ENCODE measurements at places on chromosomes 2 and 18.

- no peak for DNase-seq
Observed at GRCh38 chr2:16080071-16080470, 139.7 kb downstream of the MYCN start.

- DNase-seq = no peak
Observed at GRCh38 chr2:47438106-47438505, 35.1 kb downstream of the MSH2 start.

DNA sequence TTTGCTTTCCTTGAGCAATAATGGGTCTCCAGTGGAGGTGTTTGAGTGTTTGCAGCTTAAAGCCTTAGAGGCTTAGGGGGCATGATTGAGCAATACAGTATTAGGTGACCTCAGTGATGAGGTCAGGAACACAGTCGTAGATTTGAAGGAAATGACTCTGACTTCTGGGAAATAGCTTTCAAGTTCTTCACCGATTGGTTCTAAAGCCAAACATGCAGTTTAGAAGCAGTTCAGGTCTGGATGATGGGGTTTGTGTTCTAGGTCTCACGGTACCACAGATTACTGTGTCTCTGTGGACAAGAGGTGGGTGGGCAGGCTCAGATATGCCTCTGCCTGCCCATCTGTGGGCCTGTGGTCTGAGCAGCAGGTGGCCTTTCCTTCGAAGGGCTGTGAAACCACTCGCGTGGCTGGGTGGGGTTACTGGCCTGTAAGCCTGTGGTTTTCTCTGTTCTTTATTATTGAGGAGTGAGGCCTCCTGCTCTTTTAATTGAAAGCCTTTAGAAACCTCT lies 7.8 kb downstream of the MTHFD2 start:
- DNase-seq = peak; percentile 57

GRCh38 chr18:27861539-27861938 lies 315.4 kb downstream of the CDH2 start:
- DNase-seq = no peak

GRCh38 chr2:1674766-1675397 lies 69.4 kb downstream of the PXDN start:
- DNase-seq = no peak

- no peak for DNase-seq
Observed at GRCh38 chr2:187976986-187977333, 314.7 kb upstream of the GULP1 start.

DNA sequence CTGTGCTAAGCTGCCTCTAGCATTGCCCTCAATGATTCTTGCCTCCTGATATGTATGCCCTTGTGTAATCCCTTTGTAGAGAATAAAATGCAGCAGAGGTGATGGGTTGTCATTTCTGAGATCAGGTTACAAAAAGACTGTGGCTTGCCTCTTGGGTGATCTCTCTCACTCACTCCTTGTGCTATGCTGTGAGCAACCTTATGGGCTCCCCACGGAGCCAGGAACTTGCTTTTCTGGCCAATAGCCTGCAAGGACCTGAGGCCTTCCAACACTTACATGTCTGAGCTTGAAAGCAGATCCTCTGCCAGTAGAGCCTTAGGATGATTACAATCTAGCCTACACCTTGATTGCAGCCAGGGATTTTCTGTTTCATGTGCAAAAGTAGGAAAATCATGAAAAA lies 123.1 kb upstream of the XIRP2 start:
- no peak for DNase-seq

- DNase-seq = no peak
Observed at GRCh38 chr2:188677142-188677541, 297.0 kb upstream of the COL3A1 start.

GRCh38 chr18:74611765-74612164 lies 14.1 kb downstream of the ZNF407 start:
- DNase-seq = no peak

GRCh38 chr2:88737385-88737784 lies 45.9 kb downstream of the RPIA start:
- DNase-seq = no peak

DNA sequence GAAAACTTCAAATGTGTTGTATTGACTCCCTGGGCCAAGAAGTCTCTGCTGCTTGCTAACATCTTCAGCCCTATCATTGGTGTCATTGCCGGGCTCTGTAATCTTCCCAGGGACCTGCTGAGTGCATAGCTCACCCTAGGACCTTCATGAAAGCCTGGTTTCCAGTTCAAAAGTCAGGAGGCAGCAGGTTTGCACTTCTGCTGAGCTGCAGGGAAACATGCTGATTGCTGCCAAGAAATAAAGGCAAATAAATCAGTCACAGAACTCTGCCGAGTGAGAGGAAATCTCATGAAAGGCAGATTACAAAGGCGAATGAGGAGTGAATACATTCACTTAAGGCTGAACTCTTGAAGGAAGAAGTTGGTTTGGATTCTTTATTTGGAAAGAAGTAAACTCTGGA lies 1947.6 kb upstream of the CELF4 start:
- no peak for DNase-seq

DNA sequence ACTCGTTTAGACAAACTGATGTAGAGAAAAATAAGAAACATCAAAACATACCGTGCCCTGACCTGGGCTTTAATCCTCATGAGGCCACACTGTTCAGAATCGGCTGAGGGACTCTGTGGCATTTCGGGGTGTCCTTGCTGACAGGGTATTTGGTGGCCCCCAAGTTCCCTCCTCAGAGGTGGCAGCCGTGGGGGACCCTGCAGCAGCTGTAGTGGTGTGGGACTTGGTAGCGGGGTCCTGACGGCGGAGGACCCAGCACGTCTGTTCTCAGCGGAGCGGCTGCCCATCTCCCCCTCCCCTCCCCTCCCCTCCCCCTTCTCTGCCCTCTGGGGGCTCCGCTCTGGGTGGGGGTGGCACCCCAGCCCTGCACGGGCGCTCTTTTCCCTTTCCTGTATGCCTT lies 18.4 kb downstream of the KCNG2 start:
- DNase-seq = no peak

DNA sequence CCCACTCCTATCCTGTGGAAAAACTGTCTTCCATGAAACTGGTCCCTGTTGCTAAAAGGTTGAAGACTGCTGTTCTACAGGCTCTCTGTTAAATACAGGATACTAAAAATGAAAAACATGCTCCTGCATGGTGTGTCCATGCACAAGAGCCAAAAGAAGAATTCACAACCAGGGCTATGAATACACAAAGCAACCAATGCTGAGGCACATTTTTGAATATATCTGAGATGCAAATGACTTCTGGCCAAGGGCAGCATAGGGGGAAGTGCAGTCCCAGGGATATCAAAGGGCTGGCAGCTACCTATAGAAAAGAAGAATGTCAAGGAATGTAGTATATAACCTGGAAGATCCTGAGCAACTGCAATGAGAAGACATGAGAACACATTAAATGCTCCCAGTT lies 6.6 kb downstream of the NEMP2 start:
- no peak for DNase-seq

DNA sequence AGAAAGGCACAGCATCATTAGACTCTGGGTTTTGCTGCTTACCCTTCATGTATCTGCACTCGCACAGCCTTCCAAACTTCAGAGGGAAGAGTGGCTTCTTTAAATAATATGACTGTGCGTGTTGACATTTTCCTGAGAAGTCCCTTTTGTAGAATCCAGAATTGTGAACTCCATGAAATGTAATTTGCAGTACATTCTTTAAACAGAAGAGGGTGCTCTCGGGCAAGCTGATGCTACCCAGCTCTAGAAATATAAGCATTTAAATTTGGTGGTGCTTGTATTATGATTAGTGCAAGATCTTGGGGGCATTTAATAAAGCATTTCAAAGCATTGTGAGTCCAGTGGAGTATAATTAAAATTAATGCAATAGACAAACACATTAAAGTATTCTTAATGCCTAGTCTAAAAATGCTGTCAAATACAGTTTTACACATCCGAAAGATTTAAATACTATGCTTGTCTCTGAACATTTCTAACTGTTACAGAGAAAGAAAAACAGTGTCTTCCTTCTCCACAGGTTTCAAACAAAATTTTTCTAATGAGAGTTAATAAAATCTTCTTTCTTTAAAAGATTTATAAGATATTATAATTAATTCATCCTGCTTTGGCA lies 17.3 kb upstream of the GTF2A1L start:
- no peak for DNase-seq

DNA sequence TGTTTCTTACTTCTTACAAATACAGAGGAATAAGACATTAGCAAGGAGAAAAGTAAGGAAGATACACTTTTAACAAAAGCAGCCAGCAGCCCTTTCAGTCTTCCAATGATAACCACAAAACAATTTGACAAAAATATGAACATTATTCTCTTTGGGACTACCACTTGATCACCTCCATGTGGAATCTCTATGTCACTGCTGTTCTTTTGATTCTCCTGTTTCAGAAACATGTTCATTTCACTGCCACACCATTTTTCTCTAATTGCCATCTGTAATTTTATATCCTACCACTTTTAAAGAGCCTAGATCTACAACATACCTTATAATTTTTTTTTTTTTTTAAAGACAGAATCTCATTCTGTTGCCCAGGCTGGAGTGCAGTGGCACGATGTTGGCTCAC lies 10.9 kb downstream of the INO80D start:
- DNase-seq = no peak

DNA sequence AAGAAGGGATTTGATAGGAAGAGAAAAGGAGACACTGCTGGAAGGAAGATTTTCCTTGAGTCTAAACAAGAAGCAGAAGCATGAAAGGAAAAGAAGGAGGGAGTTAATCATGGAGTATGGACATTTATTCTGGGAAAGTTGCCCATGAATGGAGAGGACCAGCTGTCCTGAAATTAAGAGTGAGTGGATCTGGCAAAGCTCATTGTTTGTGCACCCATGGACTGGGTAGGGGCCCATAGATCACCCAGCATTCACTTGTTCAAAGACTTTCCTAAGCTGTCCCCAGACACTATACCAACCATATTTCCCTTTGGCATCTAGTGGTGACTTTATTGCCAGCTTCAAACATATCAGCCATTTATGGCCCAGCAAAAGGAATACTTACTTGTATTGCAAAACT lies 422.7 kb downstream of the FBXO15 start:
- DNase-seq = no peak

GRCh38 chr2:77602771-77603170 lies 80.6 kb upstream of the LRRTM4 start:
- no peak for DNase-seq

DNA sequence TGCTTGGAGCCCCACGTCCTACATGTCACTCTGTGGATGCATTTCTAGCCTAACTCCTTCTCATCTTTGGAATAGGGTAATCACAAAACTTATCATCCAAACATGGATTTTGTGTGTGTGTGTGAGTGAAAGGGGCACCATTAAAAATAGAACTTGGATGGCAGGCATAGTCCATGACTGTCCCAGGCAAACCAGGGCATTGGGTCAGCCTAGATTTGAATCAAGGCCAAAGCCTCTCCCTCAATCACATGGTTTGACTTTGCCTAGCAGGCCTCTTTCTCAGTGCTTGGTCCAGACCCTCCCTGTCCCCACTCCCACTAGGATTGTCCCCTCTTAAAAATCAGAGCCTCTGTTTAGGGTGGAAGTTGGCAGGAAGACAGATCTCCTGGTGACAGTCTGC lies 67.4 kb upstream of the BCL2L11 start:
- DNase-seq = no peak

- DNase-seq = no peak
Observed at GRCh38 chr2:29660201-29660600, 261.2 kb downstream of the ALK start.
